A172 (cell line): ENCODE measurements at places on chromosomes 5 and 9. TPM values are rescaled to one million over a fixed set of nuclear protein-coding genes. Genes with fewer than 3 reads are reported as not detected.
A peak's percentile ranks its signal among the peaks of the same experiment; 100 is the strongest.

DNA sequence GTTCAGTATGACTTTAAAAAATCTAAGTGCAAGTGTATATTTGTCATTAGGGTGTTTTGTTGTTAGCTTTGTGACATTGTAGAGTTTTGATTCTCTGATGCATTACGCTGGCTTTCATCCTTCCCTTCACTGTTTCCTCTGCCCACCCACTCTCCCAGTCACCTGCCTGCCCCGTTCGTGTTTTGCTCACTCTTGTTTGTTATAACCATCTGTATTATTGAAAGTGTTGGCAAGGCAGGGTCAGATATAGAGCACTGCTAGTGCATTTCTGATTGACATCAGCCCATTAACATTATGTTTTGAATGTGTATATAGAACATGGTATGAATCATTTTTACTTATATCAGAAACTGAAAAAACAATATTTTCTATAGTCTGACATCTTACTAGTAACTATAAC is 27.3 kb downstream of the SCGB3A1 start:
- no peak for DNase-seq

DNA sequence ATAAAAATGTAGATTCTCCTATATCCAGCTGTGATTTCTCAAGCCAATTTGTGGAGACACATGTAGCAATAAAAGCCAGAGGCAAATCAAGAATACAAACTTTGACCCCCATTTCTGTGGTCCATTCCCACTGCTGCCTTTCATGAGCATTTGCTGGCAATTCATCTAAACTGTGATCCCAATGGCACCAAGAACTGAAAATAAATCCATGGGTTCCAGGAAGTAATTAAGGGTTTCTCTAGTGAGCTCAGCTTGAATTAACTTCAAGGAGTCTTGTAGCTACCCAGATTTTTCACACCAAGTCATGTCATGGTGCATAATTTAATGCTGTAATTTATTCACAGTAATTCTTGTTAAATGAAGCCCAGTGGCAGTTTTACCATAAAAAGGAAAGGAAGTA is 145.0 kb upstream of the SMC2 start:
- no peak for DNase-seq

- DNase-seq = no peak
These were observed 412.2 kb upstream of the SLC24A2 start for GRCh38 chr9:20200991-20201431.

SGCD gene
- total RNA-seq = 3.5 and 8.5 TPM in 2 replicates

DNA sequence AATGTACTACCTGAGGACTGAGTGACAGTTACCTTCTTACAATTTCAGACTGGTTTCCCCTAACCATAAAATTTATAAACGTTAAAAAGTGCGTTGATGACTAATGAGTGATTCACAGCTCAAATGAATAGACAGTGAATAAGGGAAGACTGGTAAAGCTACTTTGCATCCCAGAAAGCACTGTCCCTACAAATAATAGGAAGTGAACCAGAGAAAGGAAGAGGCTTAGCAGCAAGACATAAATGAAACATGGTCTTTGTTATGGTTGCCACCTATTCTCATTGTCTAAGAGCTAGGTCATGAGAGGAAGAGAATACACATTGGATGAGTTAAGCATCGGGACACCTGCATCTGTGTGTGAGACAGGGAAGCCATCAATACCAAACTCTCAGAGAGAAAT is 849.2 kb downstream of the TAF11L14 start:
- DNase-seq = peak; percentile 40

CHD1 gene
- total RNA-seq = 43.5 and 55.1 TPM in 2 replicates

TMEM171 gene
- total RNA-seq = 15.7 and 23.5 TPM in 2 replicates

DNA sequence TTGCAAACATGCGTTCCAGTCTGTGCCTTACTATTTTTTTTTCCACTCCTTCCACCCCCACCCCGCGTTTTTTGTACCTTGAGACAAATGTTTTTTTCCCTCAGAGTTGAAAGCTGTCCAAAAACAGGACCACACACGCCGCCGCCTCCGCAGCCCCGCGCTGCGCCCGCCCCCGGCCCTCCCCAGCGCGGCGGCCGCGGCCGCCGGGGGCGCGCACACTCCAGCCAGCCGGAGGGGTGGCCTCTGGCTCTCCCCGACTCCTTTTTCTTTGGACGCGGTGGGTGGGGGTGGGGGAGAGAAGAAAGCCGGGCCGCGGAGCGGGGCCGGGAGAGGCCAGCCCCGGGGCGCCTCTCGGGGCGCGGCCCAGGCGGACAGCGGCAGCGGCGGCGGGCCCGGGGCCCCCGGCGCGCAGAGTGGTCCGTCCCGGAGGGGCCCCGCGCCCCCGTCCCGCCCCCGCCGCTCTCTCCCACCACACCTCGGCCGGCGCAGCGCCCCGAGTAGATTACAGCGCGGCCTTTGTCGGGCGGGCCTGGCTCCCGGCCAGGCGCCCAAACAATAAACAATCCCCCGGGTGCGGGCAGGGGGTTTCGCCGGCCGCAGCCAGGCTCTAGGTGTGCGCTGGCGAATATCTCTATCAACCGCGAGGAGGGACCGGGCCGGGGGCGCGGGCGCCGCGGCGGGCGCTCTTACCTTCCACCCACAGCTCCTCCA is 10.9 kb downstream of the PTCH1 start:
- no peak for DNase-seq

- DNase-seq = peak; percentile 35
These were observed 14.4 kb upstream of the DMRT3 start for GRCh38 chr9:962023-962422.

ADGRV1 gene
- total RNA-seq = not detected in 2 replicates

NIPSNAP3A gene
- 103 and 105 TPM in 2 replicates for total RNA-seq

CERCAM gene
- total RNA-seq = 60.3 and 64.0 TPM in 2 replicates

DBN1 gene
- 343 and 354 TPM in 2 replicates for total RNA-seq

- DNase-seq = peak; percentile 73
These were observed 2.6 kb upstream of the GCNT1 start for GRCh38 chr9:76456202-76456926.

PTPN3 gene
- 7.8 and 10.3 TPM in 2 replicates for total RNA-seq

- DNase-seq = peak; percentile 82
These were observed 87.6 kb downstream of the ADAMTS6 start for GRCh38 chr5:65394087-65394486.

QRFP gene
- not detected in 2 replicates for total RNA-seq

DNA sequence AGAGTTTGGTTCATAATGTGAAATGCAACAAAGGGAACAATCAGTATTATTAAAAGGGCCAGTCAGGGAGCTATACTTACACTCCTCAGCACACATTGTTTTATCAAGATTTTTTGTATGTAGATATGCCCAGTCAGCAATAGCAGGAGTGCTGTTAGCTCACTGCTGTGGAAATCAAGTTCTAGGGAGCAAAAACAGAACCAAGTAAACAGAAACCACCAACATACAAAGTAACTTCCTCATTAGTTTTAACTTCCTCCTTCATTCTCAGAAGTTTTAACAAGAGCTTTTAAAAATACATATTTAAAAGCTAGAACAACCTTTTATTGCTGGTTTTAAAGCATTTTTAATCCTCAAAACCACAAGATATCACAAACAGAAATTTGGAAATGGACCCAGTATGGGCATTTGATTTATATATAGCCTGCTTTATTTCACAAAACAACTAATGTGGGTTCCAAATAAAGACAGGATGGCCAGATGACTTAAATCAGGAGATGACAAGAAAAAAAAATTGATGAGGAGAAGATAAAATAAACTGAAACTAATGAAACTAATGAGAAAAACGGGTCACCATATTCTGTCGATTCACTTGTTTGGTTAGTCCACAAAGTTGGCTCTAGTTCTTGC is 178.5 kb downstream of the ADAMTS12 start:
- no peak for DNase-seq

DNA sequence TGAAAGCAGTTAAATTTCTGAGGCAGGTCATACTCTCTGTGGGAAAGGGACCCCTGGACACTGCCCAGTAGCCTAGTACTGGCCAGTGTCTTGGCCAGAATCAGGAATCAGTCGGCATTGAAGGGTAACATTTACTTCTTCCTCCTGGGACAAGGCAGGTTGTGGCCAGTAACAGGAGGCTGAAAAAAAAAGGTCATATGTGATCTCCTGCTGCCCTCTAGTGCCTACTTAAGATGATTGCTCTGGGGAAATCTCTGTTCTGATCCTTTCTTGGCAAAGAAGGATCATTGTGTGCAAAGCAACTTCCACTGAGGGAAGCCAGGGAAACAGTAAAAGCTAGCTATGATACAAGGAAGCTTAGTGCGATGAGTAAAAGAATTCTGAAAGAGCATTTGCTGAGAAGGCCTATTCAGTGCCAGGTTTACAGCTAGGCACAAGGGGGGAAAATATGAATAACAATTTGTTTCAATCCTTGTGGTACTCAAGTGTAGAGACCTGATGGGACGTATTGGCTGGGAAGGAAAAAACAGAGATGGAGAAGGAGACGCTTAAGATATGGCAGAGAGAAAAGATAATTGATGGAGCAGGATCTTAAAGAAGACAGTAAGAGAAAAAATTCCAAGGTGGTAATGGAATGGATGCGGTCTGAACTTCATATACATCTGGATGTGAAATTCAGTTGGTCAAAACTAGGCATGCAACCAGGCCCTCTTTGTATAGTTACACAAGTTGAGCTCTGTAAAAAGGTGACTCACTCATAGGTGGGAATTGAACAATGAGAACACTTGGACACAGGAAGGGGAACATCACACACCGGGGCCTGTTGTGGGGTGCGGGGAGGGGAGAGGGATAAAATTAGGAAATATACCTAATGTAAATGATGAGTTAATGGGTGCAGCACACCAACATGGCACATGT is 25.8 kb upstream of the TRIM32 start:
- DNase-seq = peak; percentile 87

DNA sequence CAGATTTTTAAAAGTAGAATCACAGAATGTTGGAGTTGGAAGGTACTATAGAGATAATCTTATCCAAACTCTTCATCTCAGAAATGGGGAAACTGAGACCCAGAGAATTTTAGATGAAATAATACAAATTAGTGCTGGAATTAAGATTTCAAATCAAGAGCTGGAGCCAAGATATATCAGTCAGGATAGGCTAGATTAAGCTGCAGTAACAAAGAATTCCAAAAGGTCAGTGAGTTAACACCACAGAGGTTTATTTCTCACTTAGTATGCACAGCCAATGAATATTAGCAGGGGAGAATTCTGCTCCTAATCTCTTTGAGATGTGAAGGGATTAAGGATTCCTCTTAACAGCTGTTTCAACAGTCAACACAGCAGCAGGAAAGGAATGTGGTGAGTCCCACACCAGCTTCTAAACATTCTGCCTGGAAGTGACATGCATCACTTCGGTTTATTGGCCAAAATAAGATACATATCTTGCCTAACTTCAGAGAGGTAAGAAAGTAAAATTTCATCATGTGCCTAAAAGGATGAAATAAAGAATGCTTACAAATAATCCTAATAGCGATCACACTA is 136.8 kb downstream of the FRMD3 start:
- no peak for DNase-seq
